ENCODE measurements at places on chromosomes 4 and X. TPM values are rescaled to one million over a fixed set of nuclear protein-coding genes. Genes with fewer than 3 reads are reported as not detected.

The VCX3A gene
- not detected for total RNA-seq

The SLC4A4 gene
- total RNA-seq: not detected

The C4orf50 gene
- total RNA-seq: not detected

The GPR50 gene
- total RNA-seq: not detected

The F8A1 gene
- 10.4 TPM for total RNA-seq

The SLC6A8 gene
- total RNA-seq: 66.6 TPM

The PIN4 gene
- 7.6 TPM for total RNA-seq

The FAM120C gene
- 12.5 TPM for total RNA-seq

The CSAG3 gene
- total RNA-seq: not detected

The PARM1 gene
- total RNA-seq: 1.4 TPM

The CRMP1 gene
- total RNA-seq: not detected

The COL4A6 gene
- 58.3 TPM for total RNA-seq

Data from MCF 10A (cell line).